Kasumi-1 (cell line): ENCODE measurements at places on chromosomes 5 and 9.

DNA sequence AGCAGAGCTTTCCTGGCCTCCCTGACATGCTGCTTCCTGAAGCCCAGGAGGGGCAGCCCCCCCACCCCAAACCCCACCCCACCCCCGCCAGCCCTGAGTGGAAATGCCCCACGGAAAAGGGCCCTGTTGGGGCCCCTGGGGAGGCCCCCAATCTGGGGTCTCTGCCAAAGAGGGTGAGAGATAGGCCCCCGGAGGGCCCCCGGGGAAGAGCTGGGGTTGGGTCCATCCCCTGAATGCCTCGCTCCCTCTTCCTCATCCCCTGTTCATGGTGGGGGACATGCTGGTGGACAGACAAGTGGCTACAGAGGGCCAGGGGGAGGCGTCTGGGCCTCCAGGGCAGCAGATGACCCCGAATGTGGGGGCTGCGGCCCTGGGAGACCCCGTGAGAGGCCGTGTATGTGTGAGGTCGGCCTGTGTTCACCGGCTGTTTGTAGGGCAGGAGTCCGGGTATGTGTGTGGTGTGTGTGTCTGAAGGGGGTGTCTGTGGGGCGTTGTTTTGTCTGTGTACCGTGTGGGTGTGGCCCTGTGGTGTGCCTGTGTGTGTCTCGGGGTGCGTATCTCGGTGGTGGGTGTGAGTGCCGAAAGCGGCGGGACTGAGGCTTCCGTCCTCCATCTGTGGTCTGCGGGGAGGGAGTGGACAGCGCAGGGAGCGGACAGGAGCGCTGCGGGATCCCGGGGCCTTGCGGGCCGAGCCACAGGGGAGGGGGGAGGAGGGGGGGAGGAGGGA is 11.3 kb downstream of the C9orf50 start:
- DNase-seq: peak; percentile 12

- no peak for DNase-seq
Observed at GRCh38 chr5:124677374-124678351, 68.8 kb downstream of the ZNF608 start.

GRCh38 chr5:6340100-6340499 is 38.2 kb downstream of the MED10 start:
- DNase-seq: no peak

DNA sequence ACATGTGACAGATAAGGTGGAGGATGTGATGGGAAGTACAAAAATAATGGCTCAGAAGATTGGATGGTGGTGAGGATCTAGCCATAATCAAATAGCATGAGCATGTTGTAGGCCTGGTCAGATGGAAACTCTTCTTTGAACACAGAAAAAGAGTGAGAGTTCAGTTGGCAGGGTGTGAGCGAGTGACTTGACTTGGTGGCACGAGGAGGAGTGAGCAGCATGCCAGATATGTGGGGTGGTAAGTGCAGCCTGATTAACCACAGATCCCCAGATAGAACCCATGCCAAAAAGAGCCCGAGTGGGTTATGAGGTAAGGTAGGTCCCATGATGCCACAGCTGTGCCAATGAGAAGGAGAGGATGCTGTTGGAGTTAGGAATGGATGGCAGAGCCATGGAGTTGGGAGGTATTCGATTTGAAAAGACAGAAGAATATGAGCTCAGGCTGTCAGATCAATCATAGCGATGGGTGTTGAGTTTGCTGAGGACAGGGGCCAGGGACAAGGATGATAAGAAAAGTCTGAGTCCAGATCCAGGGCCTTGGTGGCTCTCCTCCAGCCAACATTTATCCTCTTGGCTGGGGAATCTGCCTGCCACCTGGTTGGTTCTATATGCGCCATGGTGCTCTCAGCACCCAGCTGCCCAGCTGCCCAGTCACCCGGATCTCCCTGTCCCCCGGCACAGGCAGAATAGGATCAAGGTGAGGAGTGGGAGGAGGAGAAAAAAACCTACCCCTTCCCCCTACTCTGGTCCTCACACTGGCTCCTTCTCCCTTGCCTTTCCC is 16.5 kb downstream of the GARNL3 start:
- no peak for DNase-seq

- no peak for DNase-seq
Observed at GRCh38 chr5:110377943-110378342, 348.5 kb downstream of the TMEM232 start.

- DNase-seq: no peak
Observed at GRCh38 chr5:2757563-2758351, 6.3 kb upstream of the IRX2 start.

- peak; percentile 48 for DNase-seq
Observed at GRCh38 chr9:108588246-108588645, 267.5 kb downstream of the ACTL7B start.

GRCh38 chr5:26601563-26601962 is 436.8 kb downstream of the CDH9 start:
- DNase-seq: no peak

DNA sequence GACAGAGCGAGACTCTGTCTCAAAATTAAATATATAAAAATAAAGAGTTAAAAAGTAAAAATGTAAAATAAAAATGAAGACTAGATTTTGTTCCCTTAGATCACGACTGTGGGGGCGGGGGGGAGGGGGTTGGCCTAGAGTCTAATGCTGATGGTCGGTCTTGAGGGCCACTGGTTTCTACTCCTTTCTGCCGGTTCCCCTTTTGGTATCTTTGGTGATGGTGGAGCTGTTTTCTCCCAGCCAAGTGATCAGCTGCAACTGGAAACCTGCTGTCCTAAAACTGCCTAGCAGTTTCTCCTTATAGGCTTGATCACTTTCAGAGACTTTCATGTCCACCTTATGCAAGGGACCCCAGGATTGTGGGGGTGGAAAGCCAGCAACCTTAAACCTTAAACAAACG is 1.1 kb downstream of the SRD5A1 start:
- DNase-seq: peak; percentile 71

DNA sequence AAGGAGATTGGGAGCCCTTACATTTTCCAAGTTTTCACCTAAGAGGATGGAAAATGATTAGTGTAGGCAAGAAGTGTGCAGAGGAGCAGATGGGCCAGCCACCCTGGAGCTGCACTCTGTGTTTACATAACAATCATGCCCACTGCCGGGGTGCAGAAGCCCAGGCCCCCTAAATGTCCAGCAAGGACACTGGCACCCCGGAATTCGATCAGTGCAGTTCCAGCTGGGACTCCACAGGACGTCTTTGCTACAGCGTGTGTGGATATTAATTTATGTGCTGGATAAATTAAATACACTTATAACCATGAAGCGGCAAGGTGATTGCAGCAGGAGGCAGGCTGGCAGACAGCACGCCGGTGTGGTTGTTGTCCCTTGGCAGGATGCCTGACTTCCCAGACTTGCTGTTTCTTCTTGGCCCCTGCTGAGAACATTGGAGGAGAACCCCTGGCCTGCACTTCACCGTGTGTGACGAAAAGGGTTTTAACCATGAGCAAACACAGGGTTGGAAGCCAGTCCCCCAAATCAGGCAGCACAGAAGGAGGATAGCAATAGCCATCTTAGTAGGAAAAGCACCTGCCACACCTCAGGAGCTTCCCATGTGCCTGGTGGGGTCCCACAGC is 73.7 kb downstream of the GADD45G start:
- no peak for DNase-seq

DNA sequence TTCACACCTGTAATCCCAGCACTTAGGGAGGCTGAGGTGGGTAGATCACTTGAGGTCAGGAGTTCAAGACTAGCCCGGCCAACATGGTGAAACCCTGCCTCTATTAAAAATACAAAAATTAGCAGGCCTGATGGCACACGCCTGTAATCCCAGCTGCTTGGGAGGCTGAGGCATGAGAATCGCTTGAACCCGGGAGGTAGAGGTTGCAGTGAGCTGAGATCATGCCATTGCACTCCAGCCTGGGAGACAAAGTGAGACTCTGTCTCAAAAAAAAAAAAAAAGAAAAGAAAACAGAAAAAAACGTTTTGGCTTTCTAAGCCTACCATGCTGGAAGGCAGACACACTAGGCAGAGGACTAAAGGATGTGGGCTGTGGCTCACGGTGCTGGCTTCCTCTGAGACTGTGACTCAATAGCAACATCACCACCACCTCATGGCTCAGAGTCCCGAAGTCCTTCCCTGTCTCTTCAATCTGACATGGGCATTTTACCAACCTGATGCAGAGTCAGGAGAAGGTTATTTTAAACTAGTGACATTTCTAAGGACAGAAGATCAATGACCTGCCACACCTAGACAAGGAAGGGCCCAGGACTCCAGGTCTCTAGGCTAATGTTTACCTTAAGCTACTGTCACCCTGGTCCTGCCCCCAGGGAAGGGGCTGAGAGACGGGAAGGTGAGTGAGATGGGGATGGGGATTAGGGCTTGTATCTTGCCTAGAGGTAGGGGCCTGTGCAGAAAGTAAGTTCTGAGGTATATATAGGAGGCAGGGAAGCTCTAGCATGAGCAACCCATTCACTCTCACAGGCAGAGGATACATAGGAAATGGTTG is 3.7 kb downstream of the ECSCR start:
- peak; percentile 76 for DNase-seq

- DNase-seq: no peak
Observed at GRCh38 chr5:144427866-144428265, 257.2 kb downstream of the KCTD16 start.

DNA sequence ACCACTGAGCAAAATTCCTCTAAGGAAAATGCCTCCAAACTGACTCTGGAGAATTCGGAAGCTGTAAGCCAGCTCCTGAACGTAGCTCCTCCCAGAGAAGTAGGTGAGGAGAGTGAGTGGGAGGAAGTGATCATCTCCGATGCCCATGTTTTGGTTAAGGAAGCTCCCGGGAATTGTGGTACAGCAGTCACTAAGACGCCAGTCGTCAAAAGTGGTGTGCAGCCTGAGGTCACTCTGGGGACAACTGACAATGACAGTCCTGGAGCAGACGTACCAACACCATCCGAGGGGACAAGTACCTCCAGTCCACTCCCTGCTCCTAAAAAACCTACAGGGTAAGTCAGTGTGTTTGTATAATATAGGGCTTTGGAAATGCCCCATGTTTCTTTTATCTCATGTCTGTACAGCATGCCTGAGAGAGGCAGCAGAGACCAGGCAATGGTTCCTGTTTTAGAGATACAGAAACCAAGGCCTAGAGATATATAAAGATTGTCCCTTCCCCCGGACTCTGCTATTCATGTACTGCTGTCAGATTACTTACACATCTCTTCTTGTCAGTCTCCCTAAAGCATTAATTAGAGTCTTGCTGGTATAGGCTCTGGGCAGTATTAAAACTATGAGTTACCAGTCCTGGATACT is 23.9 kb downstream of the HMGXB3 start:
- peak; percentile 27 for DNase-seq

DNA sequence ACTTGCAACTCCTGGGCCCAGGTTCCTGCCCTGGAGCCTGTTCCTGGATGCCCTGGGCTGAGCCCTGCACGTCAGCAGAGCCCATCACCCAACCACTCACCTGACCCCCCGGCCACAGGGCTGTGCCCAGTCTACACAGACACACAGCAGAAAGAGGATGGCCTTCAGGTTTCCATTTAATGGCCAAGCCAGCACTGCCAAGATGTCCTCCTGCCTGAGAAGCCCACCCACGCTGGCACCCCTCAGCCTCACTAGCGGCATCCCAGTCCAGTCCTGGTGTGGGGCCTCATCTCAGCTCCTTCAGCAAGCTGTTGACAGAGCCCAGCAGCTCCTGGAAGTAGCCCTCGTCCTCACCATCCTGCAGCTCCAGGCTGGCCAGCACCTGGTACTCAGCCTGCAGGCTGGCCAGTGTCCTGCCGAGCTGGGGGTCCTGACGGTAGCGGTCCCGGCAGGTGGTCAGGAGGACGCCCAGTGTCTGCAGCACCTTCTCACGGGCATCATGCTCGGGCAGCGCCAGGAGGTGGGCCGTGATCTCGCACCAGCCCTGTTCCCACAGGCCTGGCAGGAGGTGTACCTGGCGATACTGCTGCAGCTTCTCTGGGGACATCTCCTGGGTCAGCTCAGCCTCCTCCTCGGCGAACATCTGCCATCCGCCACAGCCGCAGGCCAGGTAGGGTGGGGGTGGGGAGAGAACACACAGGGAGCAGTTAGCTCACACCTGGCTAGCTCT is 71.9 kb upstream of the LRRTM2 start:
- DNase-seq: no peak
